ENCODE measurements at places on chromosomes 1 and 21.

GRCh38 chr1:16326833-16327404 lies 25.4 kb downstream of the FBXO42 start:
- DNase-seq: no peak

DNA sequence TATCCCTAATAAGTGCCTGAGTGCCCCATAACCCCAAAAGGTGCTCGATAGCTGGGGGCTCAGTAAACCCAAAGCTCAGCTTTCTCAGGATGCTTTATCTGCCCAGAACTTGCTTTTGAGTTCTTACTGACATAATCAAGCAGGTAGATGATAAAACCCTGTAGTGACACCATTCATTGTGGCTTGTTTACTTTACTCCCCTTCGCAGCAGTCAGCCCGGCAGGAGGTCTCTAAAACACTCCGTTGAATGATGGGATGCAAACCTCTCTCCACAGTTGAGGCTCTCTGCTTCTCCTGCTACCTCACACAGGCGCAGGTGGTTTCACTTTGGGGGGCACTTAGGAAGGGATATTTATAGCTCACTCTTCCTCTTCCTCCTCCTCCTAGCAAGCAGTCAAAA lies 349.4 kb downstream of the HLX start:
- DNase-seq: no peak

DNA sequence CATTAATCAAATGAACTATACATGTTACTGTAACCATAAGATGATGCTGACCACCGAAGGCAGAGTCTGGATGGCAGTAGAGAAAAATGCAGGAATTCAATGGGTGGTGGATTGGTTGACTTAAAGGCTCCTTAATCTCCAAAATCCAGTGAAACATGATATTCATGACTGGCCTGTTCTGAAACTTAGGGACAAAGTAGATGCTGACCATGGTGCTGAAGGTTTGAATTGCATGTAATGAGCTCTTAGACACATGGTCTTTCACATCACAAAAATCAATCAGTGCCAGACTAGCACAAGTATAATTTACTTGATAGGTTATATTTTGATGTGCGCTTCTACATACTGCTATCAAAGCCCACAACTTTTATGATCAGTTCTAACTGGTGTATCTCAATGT lies 30.9 kb upstream of the NTMT2 start:
- DNase-seq: no peak

GRCh38 chr1:216210081-216210480 lies 213.2 kb downstream of the USH2A start:
- no peak for DNase-seq

GRCh38 chr1:12001996-12002493 lies 17.3 kb upstream of the MIIP start:
- no peak for DNase-seq

DNA sequence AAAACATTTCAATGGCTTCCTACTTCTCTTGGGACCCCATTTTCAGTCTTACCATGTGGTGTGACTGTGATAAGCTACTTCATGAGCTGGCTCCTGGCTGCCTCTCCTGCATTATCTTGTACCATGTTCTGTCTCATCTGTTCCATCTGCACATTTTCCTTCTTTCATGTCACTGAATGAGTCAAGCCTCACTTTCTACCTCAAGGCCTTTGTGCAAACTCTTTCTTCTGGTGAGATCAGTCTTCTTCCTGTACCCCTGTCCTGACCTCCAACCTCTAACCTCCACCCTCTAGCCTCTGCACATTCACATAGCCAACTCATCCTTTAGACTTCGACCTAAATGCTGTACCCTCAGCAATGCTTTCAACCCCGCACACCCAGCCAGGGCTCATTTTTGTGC lies 9.6 kb upstream of the FAM78B start:
- DNase-seq: no peak

DNA sequence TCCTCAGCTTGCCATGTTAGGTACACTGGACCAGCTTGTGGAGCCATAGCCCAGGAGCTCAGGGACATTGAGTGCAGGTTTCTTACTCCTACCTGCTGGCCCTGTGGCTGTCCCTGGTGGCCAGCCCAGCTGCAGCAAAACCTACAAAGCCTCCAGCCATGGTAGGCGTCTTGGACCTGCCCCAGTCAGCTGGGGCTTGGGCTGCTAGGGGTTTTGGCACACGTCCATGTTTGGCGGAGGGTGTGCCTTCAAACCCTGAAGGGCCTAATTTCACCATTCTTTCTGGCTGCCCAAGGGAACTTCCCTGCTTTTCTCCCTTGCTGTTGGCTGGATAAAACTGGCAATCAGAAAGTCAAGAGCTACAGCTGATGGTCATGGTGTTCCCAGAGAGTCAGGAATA lies 25.4 kb downstream of the HMGCS2 start:
- no peak for DNase-seq

DNA sequence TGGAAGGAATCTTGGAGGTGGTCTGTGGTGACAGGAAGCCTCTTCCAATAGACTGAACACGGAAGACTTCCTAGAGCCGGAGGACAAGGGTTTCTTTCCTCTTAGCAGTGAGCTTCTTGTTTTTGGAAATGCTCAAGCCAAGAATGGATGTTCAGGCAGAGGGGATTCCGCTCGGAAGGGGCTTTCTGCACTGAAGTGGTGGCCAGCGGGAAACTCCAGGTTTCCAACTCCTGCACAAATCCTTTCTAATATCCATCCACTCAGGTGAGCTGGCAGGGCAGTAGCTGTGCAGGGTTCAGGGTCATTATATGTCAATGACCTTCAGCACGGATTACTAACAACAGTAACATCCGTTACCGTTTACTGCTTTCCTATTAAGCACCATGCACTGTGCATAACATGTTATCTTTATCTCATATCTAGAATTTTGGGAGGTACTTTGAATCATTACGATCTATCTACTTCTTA lies 573 bp upstream of the CPT2 start:
- DNase-seq: no peak

DNA sequence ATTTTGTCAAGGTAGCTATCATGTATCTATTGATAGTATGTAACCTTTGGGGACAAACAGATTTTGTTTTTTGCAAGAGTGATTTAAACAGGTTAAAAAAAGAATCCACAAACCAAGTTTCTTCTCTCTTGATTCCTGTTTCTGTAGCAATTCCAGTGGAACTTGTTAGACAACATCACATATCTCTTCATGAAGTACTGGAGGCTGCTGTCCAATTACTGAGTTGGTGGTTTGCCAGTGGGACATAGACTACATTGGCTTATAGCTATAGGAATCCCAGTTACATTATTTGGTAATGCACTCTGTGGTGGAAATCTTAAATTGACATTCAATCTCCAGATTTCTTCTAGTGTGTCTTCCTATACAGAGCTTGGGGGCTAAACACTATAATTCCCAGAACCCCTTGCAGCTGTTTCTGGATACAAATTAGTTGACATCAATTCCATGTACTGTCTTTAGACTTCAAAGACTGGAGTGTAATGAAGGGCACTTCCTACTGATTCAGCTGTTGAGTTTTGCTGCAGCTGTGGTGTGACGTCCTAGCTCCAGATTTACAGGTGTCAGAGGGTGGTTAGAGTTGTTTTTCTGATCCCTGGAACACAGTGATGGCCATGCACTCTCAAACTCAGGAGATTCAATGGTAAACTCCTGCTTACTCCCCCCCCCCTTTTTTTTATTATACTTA lies 29.4 kb upstream of the GCLM start:
- no peak for DNase-seq

DNA sequence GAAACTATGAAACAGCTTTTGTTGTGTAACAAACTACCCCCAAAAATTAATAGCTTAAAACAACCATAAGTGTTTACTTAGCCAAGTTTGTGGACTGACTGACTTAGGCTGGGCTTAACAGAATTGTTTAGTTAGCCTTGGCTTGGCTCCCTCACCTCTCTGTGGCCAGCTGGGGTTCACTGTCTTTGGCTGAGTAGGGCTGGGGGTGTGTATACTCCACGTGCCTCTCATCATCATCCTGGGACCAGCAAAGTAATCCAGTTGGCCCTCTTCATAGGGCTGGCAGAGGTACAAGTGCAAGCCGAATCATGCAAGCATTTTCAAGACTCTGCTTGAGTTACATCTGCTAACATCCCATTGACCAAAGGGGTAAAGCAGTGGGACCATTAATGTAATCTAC lies 252.3 kb downstream of the BRINP2 start:
- DNase-seq: no peak

- DNase-seq: no peak
These were observed 33.4 kb downstream of the RGS7 start for GRCh38 chr1:241323514-241324195.

- DNase-seq: no peak
These were observed 48.6 kb upstream of the EXO1 start for GRCh38 chr1:241799416-241799815.

GRCh38 chr1:94949681-94950661 lies 23.1 kb upstream of the CNN3 start:
- no peak for DNase-seq

GRCh38 chr1:247448107-247448791 lies 9.7 kb downstream of the OR2B11 start:
- no peak for DNase-seq

GRCh38 chr1:159965263-159965662 lies 11.2 kb upstream of the SLAMF9 start:
- DNase-seq: no peak

DNA sequence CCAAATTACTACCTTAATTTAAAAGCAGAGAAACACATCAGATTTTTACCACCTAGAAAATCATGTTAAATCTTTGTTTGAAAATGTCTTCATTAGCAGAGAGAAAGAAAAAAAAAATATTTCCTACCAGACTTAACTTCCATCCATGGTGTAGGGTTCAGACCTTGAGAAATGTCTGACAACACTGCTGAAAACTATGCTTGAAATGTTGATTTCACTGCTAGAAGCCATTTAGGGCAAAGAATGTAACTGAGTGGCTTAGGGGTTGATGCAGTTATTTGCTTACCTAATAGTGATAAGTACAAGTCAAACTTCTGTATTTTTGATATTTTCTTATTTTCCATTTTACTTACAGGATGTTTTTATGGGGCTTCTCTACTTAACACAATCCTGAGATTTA lies 495.6 kb upstream of the NEGR1 start:
- DNase-seq: no peak

DNA sequence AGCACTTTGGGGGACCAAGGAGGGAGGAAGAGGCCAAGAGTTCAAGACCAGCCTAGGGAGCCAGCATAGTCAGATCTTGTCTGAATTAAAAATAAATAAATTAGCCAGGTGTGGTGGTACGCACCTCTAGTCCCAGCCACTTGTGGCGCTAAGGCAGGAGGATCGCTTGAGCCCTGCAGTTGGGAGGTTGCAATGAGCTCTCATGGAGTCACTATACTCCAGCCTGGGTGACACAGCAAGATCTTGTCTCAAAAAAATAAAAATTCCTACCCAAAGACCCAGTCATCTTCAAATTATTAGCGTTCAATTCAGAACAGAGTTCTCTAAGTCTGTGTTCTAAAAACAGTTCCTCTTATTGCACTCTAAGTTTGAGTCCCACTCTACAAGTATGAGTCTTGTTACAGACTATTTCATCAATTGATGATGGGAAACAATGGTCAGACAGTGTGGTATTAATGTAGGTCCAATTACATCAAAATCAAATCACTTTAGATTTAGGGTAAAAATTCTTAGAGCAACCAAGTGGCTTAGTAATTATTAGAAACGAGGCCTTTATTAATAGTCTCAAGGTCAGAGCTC lies 6.9 kb downstream of the FOXJ3 start:
- DNase-seq: no peak

DNA sequence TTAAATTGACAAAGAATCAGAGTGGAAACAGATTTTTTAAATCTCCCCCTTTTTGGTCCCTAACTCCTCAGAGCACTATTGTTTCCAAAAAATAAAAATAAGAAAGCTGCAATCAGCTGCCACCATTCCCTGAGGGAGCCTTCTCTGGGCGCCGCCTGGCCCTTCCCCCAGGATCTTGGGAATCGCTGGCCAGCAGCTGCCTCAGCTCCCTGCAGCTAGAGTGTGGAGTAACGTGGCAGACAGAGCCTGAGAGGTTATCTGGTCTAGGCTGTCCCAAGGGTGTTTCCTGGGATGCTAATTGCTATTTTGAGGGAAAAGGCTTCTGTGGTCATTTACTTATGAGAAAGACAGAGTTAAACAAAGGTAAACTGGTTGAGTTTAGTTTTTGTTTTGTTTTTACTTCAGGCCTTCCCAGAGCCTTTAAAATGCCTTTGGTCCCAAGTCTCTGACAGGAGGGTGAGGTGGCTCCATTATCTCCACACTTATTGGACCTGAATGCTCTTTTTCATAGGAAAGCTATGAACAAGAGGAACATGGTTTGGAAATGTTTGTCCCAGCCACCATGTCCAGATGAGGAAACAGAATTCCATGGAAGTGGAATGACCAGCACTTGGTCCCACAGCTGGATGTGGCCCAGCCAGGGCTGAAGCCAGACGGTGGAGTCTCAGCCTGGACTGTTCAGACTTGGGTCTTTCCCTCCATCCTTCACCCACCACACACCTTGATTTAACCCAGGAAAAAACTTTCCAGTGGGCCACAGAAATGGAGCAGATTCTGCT lies 14.1 kb upstream of the KIAA1614 start:
- no peak for DNase-seq

DNA sequence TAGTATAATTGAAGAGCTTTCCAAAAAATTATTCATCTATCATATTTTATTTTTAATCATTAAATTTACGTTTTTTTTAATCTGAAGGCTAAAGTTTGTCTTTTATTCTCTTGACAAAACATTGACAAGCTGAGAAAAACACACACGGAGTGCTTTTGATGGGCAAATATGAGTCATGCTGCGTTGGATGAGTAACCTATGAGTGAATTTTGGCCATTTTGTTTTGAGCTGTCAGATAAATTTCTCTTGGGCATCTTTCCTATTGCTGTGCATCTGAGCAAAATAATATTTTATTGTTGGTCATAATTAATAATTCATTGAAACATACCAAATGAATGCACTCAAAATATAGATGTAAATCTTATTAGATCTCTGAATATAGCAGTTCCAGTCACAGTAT lies 1144.1 kb upstream of the ADGRL2 start:
- DNase-seq: no peak

GRCh38 chr1:11214698-11215380 lies 25.7 kb downstream of the ANGPTL7 start:
- DNase-seq: no peak

DNA sequence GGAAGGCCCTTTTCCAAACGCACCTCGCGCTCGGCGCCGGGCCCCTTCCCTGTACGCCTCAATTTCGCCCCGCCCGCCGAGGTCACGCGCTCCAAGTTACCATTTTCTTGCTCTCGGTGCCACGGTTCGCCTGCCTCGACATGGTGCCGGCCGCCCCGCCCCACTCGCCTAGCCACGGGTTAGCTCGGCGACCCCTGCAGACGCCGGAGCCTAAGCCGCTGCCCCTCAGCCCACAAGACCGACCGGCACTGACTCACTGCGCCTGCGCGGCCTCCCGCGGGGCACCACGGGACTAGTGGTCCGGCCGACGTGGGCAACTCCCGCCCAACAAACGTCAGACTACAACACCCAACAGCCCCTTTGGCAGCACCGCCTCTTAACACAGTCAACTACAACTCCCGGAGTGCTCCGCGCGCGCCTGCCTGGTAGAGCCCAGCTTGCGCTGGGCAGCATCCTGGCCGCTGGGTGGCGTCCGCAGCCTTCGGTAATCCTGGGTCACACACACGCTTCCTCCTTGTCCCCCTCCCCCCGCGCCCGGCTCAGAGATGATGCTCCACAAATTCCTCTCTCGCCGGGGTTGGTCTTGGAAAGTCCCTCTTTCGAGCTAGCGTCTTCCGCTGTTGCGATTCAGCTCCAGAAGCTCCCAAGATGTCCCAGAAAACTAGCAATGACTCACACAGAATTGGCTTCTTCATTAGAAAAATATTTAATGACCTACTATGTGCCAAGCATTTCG lies at the start of gene TRAPPC3:
Gene TRAPPC3, minus strand, starts transcription at position 250 of the 736 bp plus-strand sequence. Its CDS starts 108 bp downstream, at position 142.
- peak; percentile 98 for DNase-seq
